IPS DF 6.9 (cell line): ENCODE measurements at places on chromosomes 5 and 9.

DNA sequence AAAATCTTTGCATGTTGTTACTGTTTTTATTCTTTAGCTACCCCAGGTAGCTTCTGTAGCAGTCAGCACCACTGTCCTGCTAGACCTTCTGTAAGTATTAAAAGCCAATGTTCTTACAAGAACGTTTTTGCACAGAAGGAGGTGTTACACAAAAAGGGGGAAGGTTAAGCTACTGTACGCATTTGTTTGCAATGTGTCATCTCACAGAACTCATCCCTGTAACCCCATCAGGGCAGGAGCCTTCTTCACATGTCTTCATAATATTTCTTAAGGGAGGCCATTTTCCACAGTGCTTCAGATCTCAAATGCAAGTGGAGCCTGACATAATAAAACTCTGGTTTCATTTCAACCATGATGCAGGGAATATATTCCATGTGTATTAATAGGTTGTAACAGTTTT lies 67.9 kb downstream of the OSMR start:
- no peak for DNase-seq

- DNase-seq = no peak
These were observed 596 bp upstream of the ADAMTS6 start for GRCh38 chr5:65482296-65482735.

DNA sequence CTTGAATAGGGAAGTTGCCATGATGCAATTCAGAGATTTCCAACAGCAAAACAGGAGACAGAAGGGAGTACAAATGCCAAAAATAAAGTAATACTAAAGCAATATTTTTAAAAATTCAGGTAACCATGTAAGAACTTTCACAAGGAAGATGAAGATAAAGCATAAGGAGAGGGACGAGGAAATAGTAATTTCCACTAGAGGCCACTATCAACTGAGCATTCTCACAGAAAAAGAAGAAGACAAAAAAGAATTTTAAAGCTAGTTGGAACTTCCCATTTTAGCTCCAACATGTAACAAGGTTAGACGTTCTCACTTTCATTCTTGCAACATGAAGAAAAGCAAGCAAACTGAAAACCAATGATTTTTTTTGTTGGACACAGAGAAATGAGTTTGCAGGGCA lies 779.9 kb upstream of the CDH6 start:
- no peak for DNase-seq

DNA sequence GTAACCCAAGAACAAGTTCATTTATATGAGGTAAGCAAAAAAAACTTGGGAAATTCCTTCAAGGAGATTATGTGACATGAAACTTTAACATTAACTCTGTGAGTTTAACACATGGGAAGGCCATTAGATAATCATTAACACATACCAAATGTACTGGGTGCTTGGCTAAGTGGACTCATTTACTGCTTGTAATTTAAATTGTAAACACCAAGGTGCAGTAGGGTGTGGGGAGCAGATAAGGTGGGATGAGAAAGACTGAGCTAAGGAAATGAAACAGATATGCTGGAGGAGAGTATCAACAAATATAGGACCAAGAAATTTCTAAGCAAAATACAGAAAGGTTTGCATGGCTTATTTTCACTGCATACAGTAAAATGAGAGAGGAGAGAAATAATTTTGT lies 2384.8 kb upstream of the ACO1 start:
- no peak for DNase-seq

- peak; percentile 66 for DNase-seq
These were observed 717.9 kb upstream of the WWC1 start for GRCh38 chr5:167573370-167574127.

DNA sequence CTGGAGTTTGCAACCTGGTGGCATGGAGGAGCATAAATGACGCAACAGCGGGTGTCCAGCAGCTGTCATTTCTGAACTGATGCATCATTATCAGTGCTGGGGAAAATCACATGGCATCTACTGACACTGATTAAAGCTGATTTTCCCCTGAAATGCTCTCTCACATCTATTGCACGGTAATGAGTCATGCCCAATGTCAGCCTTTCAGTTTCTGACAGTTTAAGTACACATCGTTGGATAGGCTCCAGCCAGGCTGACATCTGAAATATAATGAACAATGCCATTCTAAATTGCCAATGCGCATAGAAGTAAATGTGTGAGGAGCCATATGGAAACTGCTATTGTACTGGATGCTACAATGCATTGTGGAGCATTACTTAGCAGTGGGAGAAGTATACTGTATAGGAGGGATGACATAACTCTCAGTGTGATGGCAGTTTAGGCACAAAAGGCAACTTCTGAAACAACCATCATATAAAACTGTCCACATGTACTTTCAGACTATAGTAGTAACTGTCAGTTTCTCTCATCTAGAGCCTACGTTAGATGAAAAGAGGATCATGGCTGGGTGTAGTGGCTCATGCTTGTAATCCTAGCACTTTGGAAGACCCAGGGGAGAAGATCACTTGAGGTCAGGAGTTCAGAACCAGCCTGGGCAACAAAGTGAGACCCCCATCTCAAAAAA lies 389.3 kb upstream of the DMAC1 start:
- no peak for DNase-seq

GRCh38 chr9:87729246-87729645 lies 3.3 kb downstream of the CTSL start:
- no peak for DNase-seq

GRCh38 chr5:120919017-120919416 lies 454.9 kb downstream of the PRR16 start:
- DNase-seq = no peak

DNA sequence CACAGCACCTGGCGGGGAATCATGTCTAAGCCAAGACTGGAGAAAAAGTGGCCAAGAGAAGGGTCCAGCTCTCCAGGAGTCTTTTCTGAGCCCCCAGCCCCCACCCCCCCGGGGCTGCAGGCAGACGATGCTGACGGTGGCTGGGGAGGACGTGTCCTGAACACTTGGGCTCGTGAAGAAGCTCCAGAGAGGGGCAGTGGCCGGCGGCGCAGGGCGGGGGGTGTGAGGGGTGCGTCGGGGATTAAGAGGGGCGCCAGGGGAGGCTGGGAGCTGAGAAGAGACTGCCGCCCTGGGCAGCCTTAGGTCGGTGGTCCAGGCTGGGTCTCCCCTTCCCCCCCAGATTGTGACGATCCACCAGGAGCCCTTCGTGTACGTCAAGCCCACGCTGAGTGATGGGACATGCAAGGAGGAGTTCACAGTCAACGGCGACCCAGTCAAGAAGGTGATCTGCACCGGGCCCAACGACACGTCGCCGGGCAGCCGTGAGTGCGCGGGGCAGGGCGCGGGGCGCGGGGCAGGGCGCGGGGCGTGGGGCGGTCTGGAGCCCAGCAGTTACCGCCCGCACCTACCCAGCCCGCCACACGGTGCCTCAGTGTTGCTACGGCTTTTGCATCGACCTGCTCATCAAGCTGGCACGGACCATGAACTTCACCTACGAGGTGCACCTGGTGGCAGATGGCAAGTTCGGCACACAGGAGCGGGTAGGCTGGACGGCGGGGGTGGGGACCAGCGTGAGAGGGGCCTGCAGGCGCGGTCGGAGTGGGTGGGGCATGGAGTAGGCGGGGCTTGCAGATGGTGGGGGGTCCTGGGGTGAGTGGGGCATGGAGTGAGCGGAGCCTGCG lies 8.9 kb downstream of the LRRC26 start:
- no peak for DNase-seq

- DNase-seq = no peak
These were observed 88.9 kb downstream of the S1PR3 start for GRCh38 chr9:89080193-89080592.
